ENCODE measurements at places on chromosomes 11 and 22.

DNA sequence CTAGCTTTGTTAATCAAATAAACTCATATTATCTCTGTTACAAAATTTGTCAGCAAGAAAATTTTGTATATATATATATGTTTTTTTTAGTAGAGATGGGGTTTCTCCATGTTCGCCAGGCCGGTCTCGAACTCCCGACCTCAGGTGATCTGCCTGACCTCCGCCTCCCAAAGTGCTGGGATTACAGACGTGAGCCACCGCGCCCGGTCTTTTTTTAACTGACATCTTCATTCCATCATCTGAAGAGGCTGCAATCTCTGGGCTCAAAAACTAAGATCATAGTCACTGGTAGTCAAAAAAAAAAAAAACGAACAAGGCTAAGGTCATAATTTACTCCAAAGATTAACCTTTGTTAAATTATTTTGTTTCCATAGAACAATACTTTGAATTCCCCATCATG lies 5.3 kb upstream of the KLHDC7B start:
- DNase-seq, result no peak

DNA sequence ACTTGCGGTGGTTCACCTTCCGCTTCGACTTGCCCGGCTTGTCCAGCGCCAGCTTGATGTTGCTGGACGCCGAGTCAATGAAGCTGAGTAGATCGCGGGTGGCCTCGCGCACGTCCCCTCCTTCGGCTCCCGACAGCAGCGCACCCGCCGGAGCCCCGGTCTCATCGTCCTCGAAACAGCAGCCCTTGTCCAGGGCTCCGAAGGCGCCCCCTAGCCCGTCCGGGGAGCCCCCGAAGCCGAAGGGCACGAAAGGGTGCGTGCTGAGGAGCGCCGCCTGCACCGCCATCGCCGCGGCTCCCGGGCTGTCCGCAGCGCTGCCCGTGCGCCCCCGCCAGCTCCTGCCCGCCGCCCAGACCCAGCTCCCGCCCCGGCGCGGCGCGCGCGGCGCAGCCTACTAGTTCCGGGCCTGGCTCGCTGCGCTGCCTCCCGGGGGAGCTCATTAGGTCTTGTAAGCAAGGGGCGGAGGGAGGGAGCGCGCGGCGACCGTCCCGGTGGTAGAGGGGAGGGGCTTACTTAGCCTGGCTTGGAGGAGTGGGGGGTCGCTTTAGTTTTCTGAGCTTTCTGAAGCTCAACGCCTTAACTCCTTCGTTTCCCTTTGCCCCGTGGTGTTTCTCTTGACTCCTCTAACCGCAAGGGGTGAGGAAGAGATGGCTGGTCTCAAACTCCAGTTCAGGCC lies at the start of gene FAM181B:
Gene FAM181B (minus strand): TSS at position 421 of the 676 bp plus-strand sequence. CDS start 135 bp downstream, at position 286.
- DNase-seq, result peak; percentile 65

- DNase-seq, result no peak
These were observed 130.0 kb downstream of the CACNA1I start for GRCh38 chr22:39700565-39700964.

- peak; percentile 22 for DNase-seq
These were observed 93.2 kb upstream of the FAT3 start for GRCh38 chr11:92131289-92131865.

GRCh38 chr11:3849297-3849874 lies 6.1 kb upstream of the STIM1 start:
- no peak for DNase-seq

GRCh38 chr11:69230856-69231425 lies 63.0 kb upstream of the MYEOV start:
- DNase-seq, result no peak

GRCh38 chr11:60924110-60924905 lies at the start of gene TMEM132A:
TSS of gene TMEM132A (plus strand) at chr11:60924460. CDS start at chr11:60924634, 174 bp downstream.
- peak; percentile 90 for DNase-seq

DNA sequence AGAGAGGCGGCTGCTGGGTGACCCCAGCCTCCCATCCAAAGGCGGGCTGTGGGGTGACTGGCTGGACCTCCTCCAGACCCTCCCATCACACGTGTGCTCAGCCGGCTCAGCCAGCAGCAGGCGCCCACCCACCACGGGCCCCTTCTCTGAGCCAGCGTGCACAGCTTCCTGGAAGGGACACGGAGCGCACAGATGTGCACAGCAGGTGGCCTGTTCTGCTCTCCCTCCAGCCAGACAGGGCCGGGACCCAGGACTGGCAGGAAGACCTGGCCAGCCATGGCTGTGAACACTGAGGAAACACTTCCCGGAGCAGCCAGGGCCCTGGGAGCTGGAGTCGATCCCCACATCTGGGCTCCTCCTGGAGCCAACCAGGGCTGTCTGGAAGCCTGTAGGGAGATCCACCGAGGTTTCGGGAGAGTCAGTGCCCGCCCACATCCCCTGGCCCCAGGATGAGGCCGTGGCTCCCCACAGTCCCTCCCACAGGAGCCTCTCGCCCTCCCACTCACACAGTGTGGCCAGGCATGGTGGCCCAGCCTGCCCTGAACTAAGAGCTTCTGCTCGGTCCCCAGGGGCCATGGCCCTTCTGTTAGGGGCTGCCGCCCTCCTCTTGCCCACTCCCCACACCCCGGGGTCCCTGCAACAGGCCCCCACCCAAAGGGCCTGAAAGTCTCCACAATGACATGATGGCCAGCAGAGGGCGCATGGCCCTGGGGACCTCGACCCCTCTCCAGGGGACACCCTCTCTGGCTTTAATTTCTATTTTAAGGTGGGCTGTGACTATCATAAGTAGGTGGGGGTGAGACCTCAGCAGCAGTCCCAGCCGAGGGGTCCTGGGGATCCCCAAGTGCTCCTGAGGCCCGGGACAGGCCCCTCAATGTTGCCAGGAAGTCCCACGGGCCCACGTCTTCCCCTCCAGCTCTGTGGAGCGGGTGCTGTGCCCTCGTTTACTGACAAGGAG lies 90.6 kb upstream of the FGF3 start:
- DNase-seq, result no peak

DNA sequence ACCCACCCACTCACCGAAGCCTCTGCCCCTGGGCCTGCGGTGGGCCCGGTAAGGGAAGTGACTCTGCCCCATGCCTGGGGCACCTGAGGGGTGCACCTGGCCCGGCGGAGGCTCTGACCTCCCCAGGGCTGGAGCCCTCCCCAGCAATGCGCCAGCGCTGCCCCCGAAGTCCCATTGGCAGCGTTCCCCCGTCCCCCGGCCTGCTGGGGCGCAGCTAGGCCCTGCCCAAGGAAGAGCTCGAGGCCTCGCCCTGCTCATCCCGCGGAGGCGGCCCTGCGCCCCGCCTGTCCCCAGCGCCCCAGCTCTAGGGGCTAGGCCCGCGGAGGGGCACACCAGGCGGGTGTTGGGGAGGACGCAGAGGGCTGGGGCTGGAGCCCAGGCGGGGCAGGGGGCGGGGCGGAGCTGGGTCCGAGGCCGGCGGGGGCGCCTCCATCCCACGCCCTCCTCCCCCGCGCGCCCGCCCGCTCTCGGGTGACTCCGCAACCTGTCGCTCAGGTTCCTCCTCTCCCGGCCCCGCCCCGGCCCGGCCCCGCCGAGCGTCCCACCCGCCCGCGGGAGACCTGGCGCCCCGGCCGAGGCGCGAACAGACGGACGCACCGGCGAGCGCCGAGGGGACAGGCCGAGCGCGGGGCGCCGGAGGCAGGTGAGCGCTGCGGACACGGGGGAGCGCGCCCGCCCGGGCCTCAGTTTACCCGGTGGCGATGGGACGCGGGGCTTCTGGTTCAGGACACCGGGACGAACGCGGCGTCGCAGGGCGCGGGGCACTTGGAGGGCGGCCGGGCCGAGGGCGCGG lies at the start of gene EPS8L2:
Gene EPS8L2 (plus strand): TSS at position 586 of the 793 bp plus-strand sequence. CDS start 3,177 bp downstream, outside the sequence.
- DNase-seq, result no peak

- no peak for DNase-seq
These were observed 10.9 kb downstream of the SERHL2 start for GRCh38 chr22:42564699-42565098.

- DNase-seq, result no peak
These were observed 2.5 kb upstream of the TPST2 start for GRCh38 chr22:26592421-26592891.
